ENCODE measurements at places on chromosomes 1 and 21. TPM values are rescaled to one million over a fixed set of nuclear protein-coding genes. Genes with fewer than 3 reads are reported as not detected.

- no peak overlapping the region for H3K4me3 ChIP-seq
- peak; percentile 68 for DNase-seq
- no peaks in the 10 kb centered on the region for H3K4me1 ChIP-seq
- H3K27me3 ChIP-seq, result no peaks in the 10 kb centered on the region
- H3K36me3 ChIP-seq, result no peaks in the 10 kb centered on the region
Measured at GRCh38 chr1:184881941-184882913, 92.1 kb downstream of the NIBAN1 start.

Gene VN1R5
- 0.62 TPM for total RNA-seq

- DNase-seq, result no peak
- H3K4me1 ChIP-seq, result peaks cover 2% of the 10 kb centered on the region
- peaks cover 4% of the 10 kb centered on the region for H3K36me3 ChIP-seq
- no peak overlapping the region for H3K4me3 ChIP-seq
- H3K27ac ChIP-seq, result no peak overlapping the region
Measured at GRCh38 chr1:20636785-20637347, 3.6 kb downstream of the PINK1 start.

- H3K4me3 ChIP-seq, result no peak overlapping the region
- no peaks in the 10 kb centered on the region for H3K36me3 ChIP-seq
- no peaks in the 10 kb centered on the region for H3K27me3 ChIP-seq
- no peaks in the 10 kb centered on the region for H3K4me1 ChIP-seq
Measured at GRCh38 chr1:52204696-52205095, 62.8 kb downstream of the ZFYVE9 start.

DNA sequence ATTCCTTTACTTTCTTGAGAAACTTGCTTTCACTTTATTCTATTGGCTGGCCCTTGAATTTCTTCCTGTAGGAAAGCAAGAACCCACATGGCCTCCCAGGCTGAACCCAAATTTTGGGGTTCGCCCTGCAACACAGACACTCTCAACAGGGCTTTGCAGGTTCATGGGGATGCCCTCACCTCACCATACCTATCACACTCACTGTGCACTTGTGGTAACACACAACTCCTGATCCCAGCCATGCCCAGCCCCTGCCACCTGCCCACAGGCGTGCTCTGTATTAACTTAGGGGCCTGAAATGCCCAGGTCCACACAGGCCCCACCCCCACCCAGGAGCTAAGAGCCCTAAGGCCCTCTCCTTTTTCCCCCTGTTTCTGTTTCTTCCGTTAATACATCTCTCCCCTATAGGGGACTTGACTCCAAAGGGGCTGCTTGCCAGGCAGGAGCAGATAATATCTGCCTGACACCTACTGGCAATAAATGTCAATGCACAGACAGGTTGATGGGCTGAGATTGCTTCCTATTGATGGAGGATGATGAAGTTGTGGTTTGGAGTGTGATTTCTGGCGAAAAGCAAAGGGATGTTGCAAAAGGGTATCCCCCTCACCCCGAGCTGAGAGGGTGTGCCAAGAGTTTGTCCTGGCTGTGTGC, 171.5 kb downstream of the AJAP1 start:
- no peaks in the 10 kb centered on the region for H3K27me3 ChIP-seq
- H3K4me1 ChIP-seq, result no peaks in the 10 kb centered on the region
- H3K27ac ChIP-seq, result no peak overlapping the region
- DNase-seq, result no peak
- H3K4me3 ChIP-seq, result no peak overlapping the region
- H3K36me3 ChIP-seq, result no peaks in the 10 kb centered on the region

Gene AK2
- 120 TPM for total RNA-seq

Gene SIM2
- 1.0 TPM for total RNA-seq

DNA sequence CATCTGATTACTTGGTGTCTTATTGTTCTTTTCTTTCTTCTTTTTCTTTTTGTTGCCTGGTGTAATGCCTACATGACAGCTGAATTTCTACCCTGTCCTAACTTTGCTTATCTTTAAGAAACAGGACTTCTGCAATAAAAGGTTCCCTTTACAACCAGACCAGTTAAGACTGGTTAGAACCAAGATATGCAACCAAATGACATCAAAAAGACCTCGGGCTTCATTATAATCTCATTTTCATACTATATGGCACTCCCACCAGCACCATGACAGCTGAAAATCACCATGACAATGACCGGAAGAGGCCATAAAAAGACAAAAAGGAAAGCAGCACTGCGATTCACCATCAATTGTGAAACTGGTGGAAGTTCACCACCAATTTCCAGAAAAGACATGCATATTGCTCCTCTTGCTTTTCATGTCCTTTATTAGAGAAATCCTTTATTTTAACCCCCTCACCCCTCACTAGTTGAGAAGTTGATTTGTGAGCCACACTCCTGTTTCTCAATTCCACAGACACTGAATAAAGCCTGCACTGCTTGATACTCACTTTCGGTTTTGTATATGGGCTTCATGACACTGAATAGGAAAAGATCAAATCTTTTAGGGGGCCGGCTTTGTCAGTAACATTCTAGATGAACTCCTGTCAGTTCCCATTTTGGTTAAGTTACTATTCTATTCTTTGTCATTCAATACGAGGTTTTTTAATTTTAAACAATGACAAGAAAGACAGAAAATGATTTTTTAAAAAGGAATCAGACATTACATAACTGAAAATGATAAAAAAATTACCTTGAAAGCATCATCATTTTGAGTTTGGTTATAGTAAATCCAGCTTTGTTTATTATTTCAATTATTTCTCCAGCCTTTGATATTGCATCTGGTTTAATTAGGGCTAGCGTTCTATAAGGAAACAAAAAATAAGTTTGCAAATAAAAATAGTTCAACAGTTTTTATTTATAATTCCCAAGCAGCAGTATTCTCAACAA, 58.1 kb downstream of the NME7 start:
- no peaks in the 10 kb centered on the region for H3K4me1 ChIP-seq
- no peak for DNase-seq
- H3K27ac ChIP-seq, result no peak overlapping the region

DNA sequence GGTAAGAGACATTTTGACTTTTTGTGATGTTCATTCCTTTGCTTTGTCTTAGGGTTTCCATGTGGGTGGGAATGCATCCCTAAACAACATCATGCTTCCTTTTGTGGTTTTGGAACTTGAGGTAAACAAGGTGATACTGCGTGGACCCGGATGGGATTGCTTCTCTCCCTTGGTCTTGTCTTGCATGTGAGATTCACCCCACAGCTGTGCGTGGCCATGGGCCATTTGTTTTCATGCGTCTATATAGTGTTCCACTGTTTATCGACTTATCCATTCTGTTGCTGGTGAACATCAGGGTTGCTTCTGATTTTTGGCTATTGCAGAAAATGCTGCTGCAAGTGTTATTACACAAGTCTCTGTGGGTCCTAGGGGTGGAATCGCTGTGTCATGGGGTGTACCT, 21.1 kb downstream of the CRYAA start:
- peak; percentile 4 for DNase-seq
- H3K27ac ChIP-seq, result no peak overlapping the region
- no peaks in the 10 kb centered on the region for H3K36me3 ChIP-seq
- H3K4me3 ChIP-seq, result no peak overlapping the region
- H3K4me1 ChIP-seq, result no peaks in the 10 kb centered on the region

Gene CNTN2
- 5.1 TPM for total RNA-seq

DNA sequence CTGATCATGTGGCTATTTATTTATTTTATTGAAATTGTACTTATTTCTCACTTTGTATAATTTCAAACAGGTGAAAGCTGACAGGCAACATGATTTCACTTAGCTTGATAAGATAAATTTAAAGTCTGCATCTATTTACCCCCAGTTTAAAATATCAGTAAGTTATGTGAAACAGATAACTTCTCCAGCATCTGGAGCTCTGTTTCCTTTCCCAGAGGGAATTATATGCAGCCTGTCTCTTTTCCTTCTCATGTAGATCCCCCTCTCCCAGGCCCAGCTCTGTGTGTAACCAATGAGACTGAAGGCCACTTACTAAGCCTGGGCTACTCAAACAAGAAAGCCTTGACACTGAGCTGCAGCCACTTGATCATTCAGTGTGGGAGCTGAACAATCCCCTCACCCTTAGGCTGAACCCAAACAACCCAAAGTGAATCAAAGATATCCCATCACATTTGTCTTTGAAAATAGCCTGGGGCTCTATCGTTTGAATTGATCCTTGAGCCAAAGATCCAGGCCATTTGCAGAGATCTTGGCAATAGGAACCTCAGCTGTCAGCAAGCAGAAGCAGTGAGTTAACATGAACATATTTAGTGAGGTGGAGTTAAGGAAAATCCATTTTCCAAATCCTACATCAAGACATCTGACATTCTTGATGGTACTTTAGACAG, 383.9 kb downstream of the TGFB2 start:
- no peak overlapping the region for H3K27ac ChIP-seq
- H3K27me3 ChIP-seq, result no peaks in the 10 kb centered on the region
- no peaks in the 10 kb centered on the region for H3K4me1 ChIP-seq
- no peak overlapping the region for H3K4me3 ChIP-seq

GRCh38 chr1:106651028-106651762, 405.3 kb upstream of the PRMT6 start:
- H3K4me3 ChIP-seq, result no peak overlapping the region
- no peak overlapping the region for H3K27ac ChIP-seq
- no peak for DNase-seq

Gene FALEC
- total RNA-seq, result not detected

DNA sequence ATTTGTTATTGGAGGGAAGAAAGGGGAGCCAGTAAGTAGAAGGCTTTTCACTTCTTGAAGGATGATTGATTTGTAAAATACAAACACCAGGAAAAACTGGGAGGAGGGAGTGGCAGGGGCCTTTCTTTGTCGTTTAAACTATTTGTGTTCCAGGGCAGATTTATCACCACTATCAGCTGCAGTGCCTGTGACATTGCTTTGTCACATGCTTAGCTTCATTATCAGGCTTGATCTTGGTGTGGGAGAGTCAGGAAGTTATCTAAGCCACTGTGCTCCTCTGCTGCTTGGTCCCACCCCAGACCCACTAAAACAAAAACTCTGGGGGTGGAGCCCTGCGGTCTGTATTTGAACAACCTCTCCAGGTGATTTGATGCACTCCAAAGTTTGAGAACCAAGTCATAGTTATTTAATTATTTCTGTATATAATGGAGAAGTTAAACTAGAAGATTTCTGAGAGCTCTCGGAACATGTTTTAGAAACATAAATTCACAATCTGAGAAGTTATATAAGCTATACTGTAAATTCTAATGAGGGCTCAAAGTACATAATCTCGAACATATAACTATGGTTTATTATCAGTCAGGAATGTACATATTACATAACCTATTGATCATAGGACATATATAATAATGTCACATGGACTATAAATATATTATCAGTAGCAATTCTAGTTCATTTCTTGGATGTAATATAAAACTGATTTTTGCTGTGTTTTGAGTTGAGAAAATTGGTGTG, 87.9 kb downstream of the CDC14A start:
- DNase-seq, result peak; percentile 29
- peak overlapping the region; percentile 45 for H3K27ac ChIP-seq
- H3K36me3 ChIP-seq, result no peaks in the 10 kb centered on the region
- H3K4me1 ChIP-seq, result no peaks in the 10 kb centered on the region
- H3K4me3 ChIP-seq, result no peak overlapping the region

DNA sequence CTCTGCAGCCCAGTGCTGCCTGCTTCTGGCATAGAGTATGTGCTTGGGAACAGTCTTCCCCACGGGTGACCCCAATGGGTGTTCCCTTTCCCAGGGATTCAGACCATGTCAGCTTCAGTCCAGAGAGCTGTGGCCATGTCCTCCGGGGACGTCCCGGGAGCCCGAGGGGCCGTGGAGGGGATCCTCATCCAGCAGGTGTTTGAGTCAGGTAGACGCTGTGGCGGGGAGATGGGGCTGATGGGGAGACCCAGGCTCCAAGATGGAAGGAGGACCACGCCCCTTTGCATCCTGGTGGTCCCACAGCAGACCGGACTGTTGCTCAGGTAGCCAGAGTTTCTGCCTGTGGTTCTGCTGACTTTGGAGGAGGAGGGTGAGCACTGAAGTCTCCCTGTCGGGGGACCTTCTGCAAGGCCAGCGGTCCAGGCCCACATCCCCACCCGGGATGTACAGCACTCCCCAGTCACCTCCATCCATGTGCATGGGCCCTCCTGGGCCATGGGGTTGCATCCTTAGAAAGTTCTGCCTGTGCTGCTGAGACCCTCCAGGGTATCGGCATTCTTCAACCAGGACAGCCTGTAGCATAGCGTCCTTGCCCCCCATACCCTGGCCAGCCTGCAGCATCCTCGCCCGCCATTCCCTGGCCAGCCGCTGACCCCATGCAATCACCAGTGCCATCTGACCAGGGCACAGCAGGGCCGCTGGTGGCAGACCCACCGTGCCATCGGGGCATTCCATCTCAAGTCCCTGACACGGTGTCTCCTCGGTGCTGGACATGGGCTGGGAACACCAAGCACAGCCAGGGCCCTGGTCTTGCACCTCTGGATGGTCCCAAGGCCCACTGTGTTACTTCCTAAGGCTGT, 2.8 kb downstream of the AIRE start:
- no peak overlapping the region for H3K27ac ChIP-seq
- DNase-seq, result no peak
- peaks cover 3% of the 10 kb centered on the region for H3K27me3 ChIP-seq
- no peaks in the 10 kb centered on the region for H3K4me1 ChIP-seq
- no peaks in the 10 kb centered on the region for H3K36me3 ChIP-seq
- no peak overlapping the region for H3K4me3 ChIP-seq

GRCh38 chr1:212690816-212691403, 8.7 kb downstream of the BATF3 start:
- H3K27me3 ChIP-seq, result no peaks in the 10 kb centered on the region
- H3K36me3 ChIP-seq, result no peaks in the 10 kb centered on the region
- H3K4me3 ChIP-seq, result no peak overlapping the region
- H3K27ac ChIP-seq, result no peak overlapping the region

- no peak for DNase-seq
- H3K4me1 ChIP-seq, result no peaks in the 10 kb centered on the region
- peaks cover 60% of the 10 kb centered on the region for H3K27me3 ChIP-seq
- no peaks in the 10 kb centered on the region for H3K36me3 ChIP-seq
- H3K27ac ChIP-seq, result no peak overlapping the region
Measured at GRCh38 chr1:119002028-119002686, 14.0 kb upstream of the TBX15 start.

GRCh38 chr1:119816407-119816806, 5.1 kb upstream of the REG4 start:
- no peaks in the 10 kb centered on the region for H3K36me3 ChIP-seq
- H3K4me1 ChIP-seq, result no peaks in the 10 kb centered on the region
- no peak for DNase-seq
- H3K4me3 ChIP-seq, result no peak overlapping the region
- H3K27me3 ChIP-seq, result no peaks in the 10 kb centered on the region

Gene PLD5
- total RNA-seq, result 1.0 TPM

Gene NR1I3
- total RNA-seq, result not detected

- H3K4me3 ChIP-seq, result no peak overlapping the region
- peaks cover 8% of the 10 kb centered on the region for H3K36me3 ChIP-seq
- H3K4me1 ChIP-seq, result no peaks in the 10 kb centered on the region
- no peaks in the 10 kb centered on the region for H3K27me3 ChIP-seq
- DNase-seq, result no peak
- peak overlapping the region; percentile 10 for H3K27ac ChIP-seq
Measured at GRCh38 chr1:40059960-40060750, 19.6 kb downstream of the CAP1 start.

DNA sequence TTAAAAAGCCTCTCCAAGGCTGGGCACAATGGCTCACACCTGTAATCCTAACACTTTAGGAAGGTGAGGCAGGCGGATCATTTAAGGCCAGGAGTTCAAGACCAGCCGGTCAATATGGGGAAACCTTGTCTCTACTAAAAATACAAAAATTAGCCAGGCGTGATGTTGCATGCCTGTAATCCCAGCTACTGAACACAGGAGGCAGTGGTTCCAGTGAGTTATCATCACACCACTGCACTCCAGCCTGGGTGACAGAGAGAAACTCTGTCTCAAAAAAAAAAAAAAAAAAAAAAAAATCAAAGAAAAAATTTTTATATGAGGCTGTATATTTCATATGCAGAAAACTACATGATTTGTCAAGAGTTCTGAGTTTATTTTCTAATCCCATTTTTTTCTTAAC, 1107.1 kb upstream of the TMPRSS15 start:
- no peaks in the 10 kb centered on the region for H3K27me3 ChIP-seq
- no peak overlapping the region for H3K27ac ChIP-seq
- no peaks in the 10 kb centered on the region for H3K4me1 ChIP-seq
- no peak overlapping the region for H3K4me3 ChIP-seq

Measured in prostate gland (tissue), 2 donors.